HT1080 (cell line): ENCODE measurements at places on chromosomes 7 and 10.

DNA sequence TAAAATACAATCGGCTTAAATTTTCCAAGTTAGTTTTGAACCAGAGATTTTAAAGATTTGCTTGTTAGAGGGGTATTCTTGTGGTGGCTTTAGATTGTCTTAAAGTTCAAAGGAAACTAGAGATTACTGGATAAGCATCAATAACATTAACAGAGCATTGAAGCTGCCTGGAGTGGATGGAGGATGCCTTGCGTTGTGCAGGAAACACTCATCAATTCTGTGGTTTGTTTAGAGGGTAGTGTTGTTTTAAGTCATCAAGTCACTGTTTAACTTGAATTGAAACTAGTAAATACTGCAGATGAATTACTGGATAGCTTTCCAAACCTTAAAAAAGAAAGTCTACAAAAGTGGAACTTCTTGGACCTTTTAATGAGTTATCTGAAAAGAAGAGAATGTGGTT is 218.6 kb downstream of the CELF2 start:
- no peak for DNase-seq

DNA sequence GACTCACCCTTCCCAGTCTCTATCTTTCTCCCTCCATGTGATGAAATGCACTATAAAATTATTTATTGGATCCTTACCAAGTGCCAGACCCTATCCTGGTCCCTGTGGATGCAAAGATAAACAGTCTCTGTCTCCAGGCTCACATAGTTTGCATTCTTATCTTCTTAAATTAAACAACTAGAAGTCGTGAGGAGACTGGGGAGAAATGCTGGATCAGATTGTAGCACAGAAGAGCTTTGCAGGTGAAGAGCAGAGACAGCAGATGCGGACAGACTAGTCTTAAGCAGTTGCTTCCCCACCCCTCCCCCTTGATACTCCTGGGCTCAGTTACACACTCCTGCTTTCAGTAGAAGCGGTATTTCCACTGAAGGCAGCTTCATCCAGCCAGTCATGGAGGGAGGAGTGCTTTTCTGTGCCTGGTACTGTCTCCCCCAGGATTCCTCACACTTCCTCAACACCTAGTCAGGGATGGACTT is 20.8 kb upstream of the CDK1 start:
- DNase-seq = no peak

GRCh38 chr7:105268511-105269392 is 120.0 kb downstream of the SRPK2 start:
- peak; percentile 57 for DNase-seq

GRCh38 chr7:44196450-44196872 is 4.3 kb upstream of the YKT6 start:
- peak; percentile 55 for DNase-seq

- no peak for DNase-seq
These were observed 5.0 kb upstream of the TNRC18 start for GRCh38 chr7:5428478-5429252.

DNA sequence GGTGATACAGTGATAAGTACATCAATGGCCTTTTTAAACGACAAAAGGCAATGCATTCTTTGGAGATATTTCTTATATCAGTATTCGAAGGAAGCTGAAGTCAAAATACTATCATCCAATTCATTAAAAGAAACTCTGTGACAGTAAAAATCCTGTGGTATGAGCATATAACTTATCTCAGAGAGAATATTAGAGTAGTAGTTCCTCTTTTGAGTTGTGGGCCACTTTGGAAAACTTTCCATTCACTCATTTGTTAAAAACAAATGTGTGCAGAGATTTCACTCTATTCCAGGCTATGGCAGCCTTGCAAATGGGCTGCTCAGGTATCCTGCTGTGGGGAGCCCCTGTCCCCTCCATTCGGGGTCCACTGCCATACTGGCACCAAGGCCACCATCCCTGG is 55.3 kb upstream of the ZNF438 start:
- no peak for DNase-seq

- peak; percentile 12 for DNase-seq
These were observed 170.5 kb downstream of the C1GALT1 start for GRCh38 chr7:7352845-7353244.
